Fibroblast of skin of right quadriceps (primary cell): ENCODE measurements at places on chromosomes 13 and 19.

DNA sequence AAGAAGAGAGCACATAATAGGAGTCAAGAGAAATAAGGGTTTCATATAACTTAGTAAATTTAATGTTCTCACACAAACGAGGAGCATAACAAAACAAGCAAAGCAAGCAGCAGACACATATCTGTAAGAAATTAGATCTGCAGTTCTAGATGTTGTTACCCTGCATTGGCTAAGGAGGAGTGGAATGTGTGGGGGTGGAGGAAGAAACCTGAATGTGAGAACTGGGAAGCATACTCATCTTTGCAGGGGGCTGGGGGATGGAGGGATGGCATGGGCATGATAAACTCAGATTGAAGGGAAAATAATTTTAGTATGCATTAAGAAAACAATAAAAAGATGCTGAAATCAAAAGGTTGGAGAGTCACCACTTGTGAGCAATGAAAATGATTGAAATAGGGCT, 255.0 kb downstream of the LIG4 start:
- DNase-seq = no peak

- DNase-seq = peak; percentile 77
These were observed 8.0 kb downstream of the RGCC start for GRCh38 chr13:41465241-41465847.

DNA sequence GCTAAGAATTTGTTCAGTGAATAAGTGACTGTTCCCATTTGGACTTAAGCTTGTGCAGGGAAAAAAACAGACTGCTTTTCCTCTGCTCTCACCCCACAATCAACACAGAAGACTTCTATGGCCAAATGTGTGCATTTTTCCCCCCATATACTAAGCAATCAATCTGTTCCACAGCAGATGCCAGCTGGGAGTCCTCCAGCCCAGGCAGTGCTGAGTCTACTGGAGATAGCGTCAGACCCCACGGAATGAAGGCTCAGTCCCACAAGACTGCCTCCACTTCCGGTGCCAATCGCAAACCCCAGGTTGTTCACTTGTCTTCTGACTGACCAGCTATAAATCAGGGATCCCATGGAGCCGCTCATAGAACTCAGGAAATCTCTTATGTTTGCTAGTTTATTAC, 69.5 kb upstream of the ANKRD10 start:
- no peak for DNase-seq

DNA sequence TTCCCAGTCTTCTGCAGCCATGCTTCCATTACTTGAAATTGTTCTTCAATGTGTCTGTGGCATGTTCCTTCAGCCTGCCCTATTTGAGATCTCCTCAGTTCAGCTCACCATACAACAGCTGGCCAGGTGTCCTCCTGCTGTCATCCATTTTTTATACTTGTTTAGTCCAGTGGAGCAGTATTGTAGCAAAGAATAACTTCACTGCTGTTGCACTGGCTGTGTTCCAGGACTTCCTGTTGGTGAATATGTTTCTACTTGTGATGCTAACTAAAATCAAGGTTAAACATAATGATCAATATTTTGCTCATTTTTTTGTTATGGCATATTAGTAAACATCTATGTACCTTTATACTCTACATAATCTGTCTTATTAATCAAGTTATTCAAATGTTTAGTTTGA, 1394.1 kb downstream of the PCDH9 start:
- no peak for DNase-seq

DNA sequence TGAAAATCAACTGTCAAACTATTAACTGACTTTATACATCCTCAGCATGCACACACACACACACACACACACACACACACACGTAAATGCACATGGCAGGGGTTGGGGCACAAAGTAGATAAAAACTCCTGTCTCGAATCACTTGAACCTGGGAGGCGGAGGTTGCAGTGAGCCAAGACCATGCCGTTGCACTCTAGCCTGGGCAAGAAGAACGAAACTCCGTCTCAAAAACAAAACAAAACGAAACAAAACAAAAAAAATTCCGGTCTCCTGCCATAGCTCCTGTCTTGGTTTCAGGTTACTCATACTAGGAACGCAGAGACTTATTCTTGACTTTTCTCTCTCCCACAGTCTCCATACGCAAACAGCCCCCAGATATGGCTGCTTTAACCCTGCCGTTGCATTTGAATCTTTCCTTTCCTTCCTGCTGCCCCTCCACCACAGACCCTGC, 148.9 kb downstream of the SHISA2 start:
- DNase-seq = no peak

DNA sequence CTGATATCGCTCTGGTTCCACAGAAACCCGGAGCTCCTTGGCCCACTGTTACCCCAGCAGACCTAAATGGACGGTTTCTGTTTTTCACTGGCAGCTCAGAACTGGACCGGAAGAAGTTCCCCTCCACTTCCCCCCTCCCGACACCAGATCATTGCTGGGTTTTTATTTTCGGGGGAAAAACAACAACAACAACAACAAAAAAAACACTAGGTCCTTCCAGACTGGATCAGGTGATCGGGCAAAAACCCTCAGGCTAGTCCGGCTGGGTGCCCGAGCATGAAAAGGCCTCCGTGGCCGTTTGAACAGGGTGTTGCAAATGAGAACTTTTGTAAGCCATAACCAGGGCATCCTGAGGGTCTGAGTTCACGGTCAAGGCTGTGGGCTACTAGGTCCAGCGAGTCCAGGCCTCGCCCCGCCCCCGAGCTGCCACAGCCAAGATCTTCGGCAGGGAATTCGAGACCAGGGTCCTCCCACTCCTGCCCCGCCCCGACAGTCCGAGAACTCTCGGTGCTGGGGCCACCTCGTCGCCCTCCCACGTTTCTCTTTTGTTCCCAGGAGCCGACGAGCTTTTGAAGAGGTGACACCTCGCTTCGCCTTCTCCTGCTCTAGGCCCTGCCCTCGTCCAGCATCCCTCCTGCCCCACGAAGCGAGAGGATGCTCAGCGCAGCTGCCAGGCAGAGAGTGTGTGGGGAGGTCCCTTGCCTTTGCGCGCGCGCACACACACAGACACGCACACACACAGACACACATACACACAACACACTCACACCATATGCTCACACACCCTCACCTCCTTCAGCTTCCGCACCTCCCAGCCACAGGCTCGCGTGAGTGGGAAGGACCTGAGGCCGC, 8.8 kb downstream of the ZIC2 start:
- DNase-seq = no peak

DNA sequence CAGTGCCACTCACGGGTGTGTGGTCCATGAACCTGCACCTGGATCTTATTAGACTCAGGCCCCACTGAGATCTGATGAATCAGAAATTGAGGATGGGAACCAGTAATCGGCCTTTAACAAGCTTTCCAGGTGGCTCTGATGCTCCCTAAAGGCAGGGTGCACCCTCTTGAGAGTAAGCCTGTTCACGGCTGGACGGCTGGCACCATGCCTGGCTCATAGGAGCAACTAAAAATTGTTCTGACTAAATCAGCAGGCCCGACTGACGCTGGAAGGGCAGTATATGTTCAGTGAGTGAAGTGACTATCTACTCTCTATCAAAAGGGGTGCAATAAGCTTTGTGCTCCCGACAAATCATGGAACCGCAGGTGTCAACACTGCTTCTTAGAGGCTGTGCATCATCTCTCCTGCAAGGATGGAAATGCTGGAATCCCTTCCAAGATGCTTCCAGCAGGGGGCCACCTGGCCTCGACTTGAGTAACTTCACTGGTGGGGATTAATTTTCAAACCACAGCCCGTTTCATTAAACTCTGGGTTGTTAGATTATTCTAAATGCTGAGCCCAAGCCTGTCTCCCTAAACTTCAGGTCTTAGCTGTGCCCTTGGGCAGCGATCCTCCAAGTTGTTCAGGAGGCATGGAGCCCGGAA, 28.4 kb downstream of the TMTC4 start:
- DNase-seq = peak; percentile 27

GRCh38 chr13:91346850-91347201, 661 bp upstream of the MIR17HG start:
- DNase-seq = no peak

GRCh38 chr13:72552731-72553130, 174.7 kb downstream of the MZT1 start:
- DNase-seq = no peak

DNA sequence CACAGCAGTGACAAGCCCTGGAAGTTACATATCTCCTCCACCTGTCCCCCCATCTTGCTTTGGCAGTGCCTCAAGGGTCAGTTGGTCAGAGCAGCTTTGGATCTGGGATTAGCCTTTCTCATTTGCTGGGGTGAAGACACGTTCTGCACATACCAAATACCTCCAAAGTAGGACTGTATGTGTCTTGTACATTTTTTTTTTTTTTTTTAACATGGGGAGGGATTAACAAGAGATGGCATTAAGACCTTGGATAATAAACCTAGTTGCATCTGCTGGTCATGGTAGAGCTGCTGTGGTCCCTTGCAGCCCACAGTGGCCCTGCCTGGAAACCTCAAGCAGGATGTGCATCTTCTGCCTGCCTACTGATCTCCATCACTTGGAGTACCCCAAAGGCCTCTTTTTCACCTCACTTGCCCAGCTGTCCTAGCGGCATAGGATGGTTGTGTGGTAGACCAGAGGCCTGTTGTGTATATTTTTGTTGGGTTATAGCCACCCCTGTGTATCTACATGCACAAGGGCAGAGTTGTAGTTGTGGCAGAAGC, 2.5 kb downstream of the RPS19 start:
- no peak for DNase-seq

DNA sequence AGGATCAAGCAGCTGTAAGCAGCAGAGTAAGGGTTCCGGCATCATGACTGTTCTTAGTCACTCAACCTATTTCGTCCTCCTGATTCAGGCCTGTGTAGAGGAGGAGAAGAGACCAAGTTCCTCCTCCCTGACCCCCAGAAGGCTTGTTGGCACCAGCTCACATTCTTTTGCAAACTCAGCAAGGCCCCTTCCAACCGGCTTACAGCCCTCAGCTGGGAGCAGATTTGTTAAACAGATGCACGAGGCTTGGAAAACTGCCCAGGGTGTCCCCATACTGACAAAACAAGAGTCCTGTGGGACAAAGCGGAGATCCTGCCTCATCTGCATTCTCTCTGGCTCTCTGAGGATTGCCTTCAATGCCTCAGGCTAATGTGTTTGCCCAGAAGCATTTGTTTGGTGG, 113.2 kb upstream of the SOX21 start:
- DNase-seq = peak; percentile 21

DNA sequence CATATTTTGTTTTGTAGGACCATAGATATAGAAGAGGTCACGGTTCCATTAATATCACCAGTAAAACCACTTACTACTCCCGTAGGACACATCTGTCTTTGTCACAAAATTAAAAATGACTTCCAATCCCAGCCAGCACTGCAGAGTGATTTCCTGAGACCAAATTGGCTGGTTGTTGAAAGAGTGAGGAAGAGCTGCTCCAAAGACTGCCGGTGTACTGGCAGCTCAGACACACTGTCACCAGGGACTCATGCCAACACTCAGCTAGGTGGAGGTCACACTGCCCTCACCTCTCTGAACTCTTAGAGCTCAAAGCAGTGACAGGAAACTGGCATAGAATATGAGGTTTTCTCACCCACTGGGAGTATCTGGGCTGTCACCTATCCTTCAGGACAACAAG, 52.1 kb downstream of the FLT1 start:
- DNase-seq = no peak

DNA sequence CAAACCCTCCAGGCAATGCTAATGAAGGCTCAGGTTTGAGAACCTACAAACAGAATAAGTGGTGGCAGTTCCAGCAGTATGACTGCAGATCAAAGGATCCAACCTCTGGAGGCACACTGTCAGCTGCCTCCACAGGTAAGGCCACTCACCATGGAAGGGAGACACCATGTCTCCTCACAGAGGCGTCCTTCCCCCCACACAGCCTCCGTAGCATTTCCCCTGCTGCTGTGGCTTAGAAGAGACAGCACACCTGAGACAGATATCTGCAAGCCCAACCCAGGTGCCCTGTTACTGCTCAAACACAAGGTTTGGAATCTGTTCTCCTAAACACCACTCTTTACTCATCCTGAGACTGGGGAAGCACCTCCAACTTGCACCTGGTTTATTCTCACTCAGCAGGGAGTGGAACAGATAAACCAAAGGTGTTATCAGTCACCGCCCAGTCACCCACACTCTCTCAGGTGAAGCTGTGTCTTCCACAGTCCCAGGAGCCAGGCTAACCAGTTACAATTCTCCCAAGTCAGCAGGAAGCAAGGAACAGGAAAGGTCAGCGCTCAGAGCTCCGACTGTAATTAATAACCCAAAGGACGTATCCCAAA, 311.2 kb downstream of the FOXO1 start:
- no peak for DNase-seq

DNA sequence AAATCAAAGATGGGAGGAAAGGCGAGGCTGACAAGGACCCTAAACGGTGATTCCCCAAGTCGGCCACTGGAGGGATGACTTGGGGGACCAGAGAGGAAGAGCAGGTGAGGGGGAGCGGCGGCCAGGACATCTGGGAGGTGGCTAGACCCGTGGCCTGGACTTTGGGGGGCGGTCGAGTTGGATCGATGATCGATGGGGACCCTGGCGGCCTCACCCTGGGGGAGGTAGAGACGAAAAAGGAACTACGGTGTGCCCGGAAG, 7.7 kb upstream of the CIRBP start:
- DNase-seq = peak; percentile 37

DNA sequence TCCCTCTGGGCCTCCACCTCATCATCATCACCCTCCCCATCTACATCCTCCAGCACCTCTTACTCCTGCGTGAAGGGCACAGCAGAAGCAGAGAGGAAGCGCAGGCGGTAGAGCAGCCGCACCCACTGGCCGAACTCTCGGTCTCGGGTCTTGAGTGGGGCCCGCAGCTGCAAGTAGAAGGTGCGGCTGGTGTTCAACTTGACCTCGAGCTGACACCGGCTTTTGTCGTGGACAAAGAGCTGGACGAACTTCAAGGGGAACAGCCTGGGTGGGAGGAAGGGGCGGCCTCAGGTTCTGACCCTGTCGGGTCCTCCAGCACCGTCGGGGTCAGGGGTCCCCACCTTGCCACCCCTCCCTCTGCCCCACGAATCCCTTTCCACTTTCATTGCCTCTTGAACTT, 8.7 kb upstream of the EMC10 start:
- DNase-seq = no peak

DNA sequence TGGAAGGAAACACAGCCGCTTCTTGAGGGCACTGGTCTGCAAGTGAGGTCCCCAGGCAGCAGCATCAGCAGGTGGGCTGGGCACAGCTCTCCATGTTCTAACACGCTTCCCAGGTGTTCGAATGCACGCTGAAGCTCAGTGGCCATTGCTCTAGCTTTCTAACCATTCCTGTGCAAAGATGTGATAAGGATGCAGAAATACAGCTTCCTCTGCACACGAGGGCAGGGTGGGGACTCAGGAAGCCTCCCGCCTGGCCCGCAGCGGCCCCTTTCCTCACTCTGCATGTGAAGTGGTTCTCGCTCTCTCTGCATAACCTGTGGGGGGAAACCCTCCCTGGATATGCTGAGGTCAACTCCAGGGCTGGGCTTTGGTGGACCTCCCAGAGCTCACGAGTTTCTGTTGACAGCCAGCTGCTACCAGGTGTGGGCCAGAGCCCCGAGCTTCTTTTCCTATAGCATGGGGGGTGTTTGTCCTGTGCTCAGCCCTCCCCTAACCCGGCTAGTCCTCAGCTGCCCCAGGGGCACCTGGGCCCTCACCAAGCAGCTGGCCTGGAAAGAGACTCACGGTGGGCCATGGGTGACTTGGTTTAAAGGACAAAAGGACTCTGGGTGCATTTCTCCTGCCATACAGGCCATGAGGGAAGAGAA, 168.2 kb downstream of the TEX29 start:
- DNase-seq = no peak
